Mesothelial cell of epicardium (in vitro differentiated cells): ENCODE measurements at places on chromosomes 3 and 15.

DNA sequence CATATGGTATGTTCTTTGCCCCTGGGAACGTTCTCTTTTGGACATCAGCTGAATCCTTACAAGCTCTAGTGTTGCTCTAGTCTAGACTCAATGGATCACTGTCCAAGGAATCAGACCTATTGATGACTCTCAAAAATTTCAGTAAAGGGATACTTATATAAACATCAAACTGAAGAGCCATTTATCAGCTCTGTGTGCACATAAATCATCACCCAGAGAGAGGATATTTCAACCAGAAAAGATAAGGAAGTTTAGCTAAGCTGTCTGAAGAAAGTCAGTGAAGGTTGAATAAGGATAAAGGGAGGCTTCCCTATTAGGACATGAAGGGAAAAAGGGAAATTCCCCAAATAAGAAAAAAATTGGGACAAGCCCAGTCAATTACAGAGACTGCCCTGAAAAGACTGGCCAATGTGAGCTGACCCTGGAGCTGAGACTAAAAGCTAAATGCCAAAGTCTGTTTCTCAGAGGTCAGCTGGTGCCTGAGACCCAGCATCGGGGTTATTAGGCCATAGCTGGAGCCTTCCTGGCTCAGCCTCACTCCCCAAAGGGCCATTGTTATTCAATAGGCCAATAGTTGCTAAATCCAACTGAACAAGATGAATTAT, 424.1 kb upstream of the THBS1 start:
- no peak for DNase-seq

DNA sequence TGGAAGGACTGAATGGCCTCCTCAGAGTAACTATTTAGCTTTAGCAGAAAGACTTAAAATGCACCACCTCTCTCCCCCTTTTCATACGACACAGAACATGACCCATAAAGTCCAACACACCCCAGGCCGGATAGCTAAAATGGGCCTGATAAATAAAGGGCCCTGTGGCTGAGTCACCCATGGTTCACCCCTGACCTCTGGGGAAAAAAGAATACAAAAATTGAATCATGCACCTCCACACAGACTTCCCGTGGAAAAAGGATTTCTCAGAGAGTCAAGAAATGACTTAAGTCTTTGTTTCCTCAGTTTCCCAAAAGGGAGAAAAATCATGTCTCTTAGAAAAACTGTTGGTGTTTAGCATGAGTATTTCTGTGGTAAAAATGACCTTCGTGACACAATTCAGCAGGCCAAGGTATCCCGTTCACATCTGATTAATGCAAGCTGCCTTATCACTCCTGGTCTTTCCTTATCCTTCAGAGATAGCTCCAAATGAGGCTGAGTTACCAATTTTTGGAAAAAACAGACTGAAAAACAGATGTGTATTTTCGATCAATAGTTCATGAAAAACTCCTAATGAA, 34.0 kb upstream of the ARHGEF3 start:
- DNase-seq, result no peak

DNA sequence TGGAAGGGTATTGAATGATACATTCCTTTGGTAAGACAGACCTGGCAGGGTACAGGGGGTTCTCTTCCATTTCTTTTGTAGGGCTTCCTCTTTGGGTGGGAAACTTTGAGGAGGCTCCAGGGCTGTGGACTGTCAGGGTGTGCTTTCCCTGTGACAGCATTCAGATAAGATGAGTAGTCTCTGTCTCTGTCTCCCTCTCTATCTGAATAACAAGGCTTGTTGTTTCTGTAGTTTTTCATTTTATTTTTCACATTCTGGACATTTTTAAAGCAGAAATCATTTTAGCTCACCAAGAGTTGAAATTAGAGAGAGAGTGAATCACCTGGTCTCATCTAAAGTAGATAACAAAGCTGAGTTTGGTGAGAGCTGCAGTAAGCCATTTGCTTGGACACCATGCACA, 100.8 kb upstream of the TPM1 start:
- DNase-seq, result peak; percentile 22

GRCh38 chr15:53437985-53438841, 321.2 kb downstream of the WDR72 start:
- no peak for DNase-seq

GRCh38 chr15:53716909-53717876, 42.3 kb downstream of the WDR72 start:
- DNase-seq, result no peak

DNA sequence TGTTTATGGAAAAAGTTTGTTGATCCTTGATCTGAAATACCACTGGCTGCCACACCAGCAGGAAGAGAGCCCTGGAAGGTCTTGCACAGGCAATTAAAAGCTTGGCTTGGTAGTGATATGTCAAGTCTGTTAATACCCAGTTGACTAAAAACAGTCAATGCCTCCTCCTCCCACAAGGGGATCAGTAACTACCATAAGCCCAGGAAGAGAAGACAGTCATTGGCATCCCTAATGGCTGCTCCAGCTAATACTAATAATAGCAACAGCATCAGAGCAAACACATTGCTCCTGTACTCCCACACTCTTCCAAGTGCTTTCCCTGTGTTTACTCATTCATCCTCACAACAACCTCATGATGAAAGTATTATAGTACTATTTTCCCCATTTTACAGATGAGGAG, 528.6 kb downstream of the TAFA4 start:
- no peak for DNase-seq

DNA sequence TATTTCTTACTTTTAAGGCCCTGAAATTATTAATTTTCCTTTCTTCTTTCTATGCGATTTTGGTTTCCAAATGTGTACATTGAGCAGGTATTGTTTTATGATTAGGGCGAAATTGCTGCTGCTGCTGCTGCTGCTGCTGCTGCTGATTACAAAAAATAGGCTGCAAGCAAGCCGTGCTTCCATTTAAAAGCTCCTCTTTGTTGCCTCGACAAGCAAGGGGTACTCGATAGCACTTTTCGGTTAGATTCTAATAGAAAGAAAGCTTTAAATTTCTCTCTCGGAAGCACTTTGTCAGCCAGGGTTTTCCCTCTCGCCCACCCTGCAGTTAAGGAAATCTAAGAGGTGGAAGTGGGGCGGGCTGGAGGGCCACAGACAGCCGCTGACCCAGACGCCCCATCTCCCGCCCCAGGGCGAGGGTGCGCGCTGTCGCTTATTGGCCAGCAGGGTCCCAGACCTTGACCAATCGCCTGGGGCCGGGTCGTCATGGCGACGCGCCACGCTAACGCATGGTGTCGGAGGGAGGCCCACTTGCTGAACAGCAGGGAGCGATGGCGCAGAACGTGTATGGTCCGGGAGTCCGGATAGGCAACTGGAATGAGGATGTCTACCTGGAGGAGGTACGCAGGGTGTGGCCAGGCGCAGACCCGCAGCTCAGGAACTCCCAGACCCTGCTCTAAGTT, at the start of gene CFAP161:
Gene CFAP161, plus strand, starts transcription at position 489 of the 680 bp plus-strand sequence. Its CDS starts 60 bp downstream, at position 549.
- peak; percentile 68 for DNase-seq

GRCh38 chr3:21682206-21682605, 68.8 kb downstream of the ZNF385D start:
- no peak for DNase-seq

DNA sequence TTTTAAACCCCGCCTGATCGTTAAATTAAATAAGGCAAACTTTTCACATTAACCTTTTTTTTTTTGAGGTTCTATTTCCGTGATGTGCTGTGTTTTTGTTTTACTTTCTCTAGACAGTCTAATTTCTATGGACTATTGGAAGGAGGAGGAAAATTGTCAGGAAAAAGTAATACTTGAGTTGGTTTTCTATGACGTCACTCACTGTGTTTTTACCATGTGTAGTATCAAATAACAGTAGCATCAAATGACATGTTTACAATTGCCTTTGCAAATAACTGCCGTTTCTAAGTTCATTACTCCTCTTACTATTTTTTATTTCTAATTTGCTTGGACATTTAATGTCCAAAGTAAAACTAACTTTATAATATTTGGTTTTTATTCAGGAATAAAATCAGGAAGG, 32.3 kb downstream of the MYO1E start:
- no peak for DNase-seq

DNA sequence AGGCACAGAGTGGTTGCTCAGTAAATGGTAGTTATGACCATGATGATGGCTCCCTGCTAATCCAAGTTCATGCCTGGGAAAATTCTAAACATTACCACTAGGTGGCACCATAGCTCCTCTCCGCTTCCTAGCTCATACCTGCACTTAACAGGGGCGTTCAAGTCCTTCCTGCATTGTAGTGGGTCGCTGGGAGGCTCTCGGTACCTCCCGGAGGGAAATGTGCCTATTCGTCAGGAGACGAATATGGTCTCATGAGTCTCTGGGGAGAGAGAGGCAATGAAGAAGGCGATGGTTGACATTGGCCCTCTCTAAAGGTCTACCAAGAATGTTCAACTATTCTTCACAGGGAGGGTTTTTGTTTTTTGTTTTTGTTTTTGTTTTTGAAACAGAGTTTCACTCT, 10.9 kb downstream of the MESP1 start:
- DNase-seq, result peak; percentile 69

DNA sequence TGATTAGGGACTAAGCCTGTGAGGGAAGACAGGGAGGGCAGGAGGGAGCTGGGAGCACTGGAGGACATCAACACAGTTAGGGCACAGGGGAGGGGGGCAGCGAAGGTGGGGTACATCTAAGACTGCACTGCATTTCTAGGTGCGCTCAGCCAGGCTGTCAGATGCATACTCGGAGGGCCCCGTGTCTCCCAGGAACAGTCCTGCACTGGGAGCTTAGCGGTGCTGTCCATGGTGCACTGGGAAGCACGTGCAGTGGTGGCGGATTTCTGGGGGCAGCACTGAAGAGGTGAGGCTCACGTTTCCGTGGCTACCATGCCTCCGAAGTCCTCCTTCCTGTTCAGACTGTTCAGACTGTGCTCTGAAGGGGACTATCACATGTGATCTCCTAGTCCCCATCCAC, 54.4 kb downstream of the ROPN1B start:
- no peak for DNase-seq

DNA sequence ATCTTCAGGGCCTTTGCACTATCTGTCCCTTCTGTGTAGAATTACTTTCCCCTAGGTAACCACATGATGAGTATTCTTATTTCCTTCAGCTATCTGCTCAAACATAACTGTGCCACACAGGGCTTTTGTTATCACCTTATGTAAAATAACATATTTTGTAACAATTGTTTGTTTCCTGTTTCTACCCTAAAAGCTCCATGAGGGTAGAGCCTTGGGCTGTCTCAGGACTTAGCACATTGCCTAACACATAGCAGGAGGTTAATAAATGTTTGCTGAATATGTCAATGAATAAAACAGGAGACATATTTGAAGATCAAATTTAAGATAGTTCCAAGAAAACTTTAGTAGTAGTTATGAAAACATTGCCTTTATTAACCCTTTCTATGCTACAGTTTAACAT, 14.7 kb downstream of the VGLL3 start:
- DNase-seq, result no peak

DNA sequence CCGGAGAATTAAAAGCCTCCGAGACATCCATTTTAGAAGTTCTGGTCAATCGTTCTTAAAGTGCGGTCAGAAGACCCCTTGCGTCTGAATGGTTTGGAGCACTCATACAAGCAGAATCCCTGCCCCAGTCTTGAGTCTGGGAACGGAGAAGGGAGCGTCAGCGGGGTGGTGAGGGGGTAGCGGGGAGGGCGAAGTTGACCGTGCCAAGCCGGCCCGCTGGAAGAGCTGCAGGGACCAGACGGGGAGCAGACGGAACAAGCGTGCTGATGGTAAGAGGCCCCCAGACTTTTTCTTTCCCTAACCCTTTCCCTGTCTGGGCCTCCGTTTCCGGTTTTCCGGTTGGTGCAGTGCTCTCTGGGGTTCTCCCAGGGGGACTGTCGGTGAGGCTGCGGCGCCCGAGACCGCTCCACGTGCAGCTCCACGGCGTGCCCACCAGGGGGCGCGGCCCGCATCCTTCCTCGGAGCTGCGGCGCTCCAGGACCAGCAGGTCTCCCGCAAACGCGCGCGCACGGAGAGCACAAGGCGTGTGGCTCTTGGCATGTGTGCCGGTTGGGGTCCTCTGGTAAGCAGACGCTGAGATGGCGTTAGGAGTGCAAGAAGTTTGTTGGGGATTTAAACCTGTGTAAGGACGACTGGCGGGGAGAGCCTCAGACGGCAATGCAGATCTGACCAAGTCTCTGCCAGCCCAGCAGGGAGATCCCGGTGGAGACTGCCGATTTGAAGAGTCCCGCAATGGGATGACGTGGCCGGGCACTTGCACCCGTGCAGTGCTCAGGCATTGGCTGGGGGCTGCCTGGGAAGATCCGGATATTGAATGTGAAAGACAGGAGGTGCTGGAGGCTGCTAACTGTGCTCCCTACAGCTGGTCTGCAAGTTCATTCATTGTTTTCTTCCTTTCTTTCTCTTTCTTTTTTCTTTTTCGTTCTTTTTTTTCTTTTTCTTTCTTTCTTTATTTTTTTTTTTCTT, 19.2 kb upstream of the CORO2B start:
- peak; percentile 82 for DNase-seq

DNA sequence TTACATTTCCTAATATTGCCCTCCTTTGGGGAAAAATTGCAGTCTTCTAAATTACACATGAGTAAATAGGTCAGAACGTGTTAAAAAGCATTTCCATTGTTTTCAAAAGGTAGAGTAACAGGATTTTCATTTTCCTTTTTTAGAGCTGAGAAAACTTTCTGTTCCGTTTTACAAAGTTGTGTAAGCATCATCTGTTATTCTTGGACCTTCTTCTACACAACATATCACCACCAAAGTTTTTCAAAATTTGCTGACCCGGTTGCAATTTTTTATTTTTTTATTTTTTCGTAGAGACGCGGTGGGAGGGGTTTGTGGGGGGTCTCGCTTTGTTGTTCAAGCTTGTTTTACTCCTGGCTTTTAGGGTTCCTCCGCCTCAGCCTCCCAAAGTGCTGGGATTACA, 1.1 kb downstream of the CCDC39 start:
- DNase-seq, result no peak

GRCh38 chr3:150610785-150611184, 7.7 kb downstream of the SELENOT start:
- DNase-seq, result no peak

DNA sequence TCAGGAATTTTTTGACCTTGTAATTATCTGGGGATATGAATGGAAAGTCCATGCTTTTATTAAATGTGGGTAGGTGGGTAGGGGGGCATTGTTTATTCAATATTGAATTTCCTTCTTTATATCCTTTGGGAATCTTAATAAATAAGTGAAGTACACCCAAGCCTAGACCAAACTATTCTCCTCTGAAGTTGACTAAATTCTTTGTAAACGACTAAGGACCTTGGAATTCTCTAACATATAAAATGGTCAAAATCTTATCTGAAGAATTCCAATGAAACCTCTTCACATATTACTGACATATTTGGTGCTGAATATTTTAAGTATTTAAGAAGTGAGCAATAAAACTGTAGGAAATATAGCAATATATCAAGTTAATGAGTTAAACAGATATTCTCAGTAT, 1432.1 kb upstream of the GBE1 start:
- no peak for DNase-seq

- no peak for DNase-seq
Measured at GRCh38 chr3:137767538-137768360, 3.6 kb downstream of the SOX14 start.
